ENCODE measurements at places on chromosomes 3 and 15.

GRCh38 chr3:32045091-32045915, 61.1 kb upstream of the GPD1L start:
- no peak for DNase-seq

GRCh38 chr3:114554731-114555130, 260.9 kb downstream of the TIGIT start:
- DNase-seq: no peak

GRCh38 chr3:69044608-69045007, 7.5 kb downstream of the TMF1 start:
- DNase-seq: no peak

DNA sequence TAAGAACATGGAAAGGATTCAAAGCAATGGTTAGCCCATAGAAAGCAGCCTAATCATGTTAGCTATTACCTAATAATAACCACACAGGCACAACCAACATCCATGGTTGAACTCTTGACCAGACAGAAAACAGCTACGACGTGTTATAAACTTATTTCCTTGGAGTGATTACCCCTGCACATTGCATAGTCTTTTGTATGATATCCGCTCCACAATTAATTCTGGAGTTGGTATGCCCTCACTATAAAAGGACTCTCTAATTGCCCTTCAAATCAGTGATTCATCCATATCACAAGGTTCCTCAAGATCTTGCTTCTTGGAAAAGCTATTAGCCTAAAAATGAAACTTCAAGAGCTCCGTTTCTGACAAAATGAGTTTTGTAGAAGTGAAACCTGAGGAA, 117.9 kb downstream of the SYNPR start:
- DNase-seq: no peak

DNA sequence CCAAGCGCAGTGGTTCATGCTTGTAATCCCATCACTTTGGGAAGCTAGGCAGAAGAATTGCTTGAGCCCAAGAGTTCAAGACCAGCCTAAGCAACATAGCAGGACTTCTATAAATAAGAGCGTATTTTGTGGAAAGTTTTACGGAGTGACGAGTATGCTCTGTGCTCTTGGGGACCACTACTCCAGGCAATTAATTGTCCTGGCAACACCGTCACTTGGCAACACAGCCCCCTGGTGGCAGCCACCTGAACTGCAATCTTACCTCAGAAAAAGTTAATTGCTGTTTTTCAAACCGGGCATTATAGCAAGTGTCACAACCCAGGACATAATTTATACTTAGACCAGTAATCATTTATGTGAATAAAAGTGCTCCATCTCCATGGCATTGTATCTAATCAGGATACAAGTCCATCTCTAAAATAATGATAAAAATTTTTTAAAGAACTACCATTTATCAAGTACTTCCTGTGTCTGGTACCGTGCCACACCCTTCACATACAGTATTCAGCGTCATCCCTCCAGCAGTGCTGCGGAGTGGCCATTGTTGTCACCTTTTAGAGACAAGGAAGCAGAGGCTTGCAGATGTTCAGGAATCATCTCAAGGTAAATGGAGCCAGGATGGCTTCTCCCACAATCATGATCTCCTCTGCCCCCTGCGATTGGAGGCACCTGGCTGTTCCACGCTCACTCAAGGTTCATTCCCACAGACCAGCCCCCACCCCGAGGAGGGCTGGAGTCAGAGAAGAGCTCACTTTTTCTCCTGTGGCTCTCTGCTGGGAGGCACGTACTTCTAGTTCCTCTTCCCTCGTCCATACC, 34.5 kb downstream of the PLA2G4D start:
- DNase-seq: no peak

GRCh38 chr15:97456521-97457202, 503.8 kb upstream of the ARRDC4 start:
- no peak for DNase-seq

DNA sequence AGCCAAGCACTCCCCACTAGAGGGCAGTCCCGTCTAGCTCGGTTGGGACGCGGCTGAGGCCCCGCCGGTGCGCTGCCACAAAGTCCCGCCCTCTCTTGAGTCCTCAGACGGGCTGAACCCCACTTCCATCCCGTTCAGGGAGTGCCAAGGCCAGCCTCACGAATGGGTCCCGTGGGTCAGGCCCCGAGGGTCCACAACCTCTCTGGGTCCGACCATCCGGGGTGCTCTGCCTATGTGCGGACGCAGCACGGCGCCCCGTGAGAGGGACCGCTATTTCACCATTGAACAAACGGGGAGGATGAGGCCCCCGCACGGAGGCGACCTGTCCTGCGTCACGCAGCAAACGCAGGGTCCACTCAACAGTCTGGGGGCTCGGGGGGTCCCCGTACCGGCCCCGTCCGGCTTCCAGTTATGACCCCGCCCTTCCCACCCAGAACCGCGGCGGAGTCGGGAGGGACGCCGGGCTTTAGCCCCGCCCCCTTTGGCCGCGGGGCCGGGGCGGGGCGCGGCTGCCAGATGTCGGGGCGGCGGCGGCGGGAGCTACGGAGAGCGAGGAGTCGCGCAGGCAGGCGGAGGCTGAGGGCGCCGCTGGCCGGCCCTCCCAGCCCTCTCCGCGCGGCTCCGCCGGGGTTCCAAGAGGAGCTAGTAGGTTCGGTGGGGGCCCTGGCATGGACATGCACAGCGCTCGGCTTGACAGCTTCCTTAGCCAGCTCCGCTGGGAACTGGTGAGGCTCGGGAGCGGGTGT, at the start of gene INKA1:
Gene INKA1, plus strand, starts transcription at position 543 of the 746 bp plus-strand sequence. Its CDS starts 132 bp downstream, at position 675.
- peak; percentile 56 for DNase-seq

DNA sequence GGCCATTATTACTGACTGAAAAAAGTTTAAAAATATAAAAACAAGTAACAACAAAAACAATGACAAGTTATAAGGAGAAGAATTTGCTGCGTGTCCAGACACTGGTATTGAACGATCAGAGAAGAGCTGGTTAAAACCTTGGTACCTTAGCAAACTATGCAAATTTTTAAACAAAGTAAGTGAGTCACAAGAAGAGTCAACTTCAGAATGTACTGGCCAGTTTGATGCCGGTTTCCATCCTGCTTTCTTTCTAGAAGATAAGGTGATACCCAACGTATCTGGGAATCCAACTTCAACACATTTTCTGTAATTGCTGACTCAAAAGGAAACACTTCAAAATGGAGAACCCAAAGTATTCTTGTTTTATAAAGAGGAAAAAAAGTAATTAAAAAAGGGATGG, 49.8 kb downstream of the RUBCN start:
- no peak for DNase-seq

GRCh38 chr3:193052354-193053045, 134.8 kb upstream of the MB21D2 start:
- no peak for DNase-seq

GRCh38 chr15:59169251-59169708, 37.4 kb upstream of the LDHAL6B start:
- DNase-seq: no peak

Data from DMS79 (cell line).